Stimulated activated CD8-positive, alpha-beta memory T cell treated with anti-CD3 and anti-CD28 coated beads, Interleukin-7, amount 100 ng/mL, for 1 hour (primary cell): ENCODE measurements at places on chromosomes 13 and 19.

DNA sequence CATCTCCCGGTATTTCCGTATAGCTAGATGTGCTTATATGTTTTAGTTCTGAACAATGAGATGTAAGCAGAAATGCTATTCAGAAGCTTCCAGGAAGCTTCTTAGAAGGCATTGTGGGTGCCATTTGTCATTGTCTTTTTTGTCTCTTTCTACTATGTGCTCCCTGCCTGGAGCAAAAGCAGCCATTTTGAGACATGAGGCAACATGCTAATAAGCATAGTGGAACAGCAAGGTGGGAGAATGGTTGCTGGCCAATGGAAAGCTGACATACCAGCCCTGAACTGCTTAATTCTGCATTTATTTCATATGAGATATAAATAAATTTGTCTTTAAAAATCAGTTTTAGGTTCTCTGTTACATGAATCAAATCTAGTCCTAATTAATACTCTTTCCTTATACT, 299.7 kb downstream of the LMO7 start:
- no peak for DNase-seq

- no peak for DNase-seq
Observed at GRCh38 chr19:6103217-6103644, 7.1 kb downstream of the RFX2 start.

- DNase-seq, result no peak
Observed at GRCh38 chr13:36339600-36340155, 6.5 kb downstream of the SPART start.

DNA sequence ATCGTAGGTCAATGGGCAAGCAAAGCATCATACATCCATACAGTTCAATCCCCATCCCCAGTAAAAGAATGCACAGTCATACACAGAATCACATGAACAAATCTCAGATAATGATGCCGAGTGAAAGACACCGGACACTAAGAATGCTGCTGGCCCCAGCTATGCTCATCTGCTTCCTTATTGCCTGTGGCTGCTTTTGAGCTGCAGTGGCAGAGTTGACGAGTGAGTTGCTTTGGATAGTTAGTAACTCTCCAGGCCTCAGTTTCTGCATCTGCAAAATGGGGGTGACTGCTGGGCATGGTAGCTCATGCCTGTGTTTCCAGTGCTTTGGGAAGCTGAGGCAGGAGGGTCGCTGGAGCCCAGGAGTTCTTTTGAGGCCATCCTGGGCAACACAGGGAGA, 12.9 kb upstream of the NFIC start:
- no peak for DNase-seq

GRCh38 chr13:99653526-99653925, 152.3 kb downstream of the TM9SF2 start:
- DNase-seq, result no peak

- DNase-seq, result no peak
Observed at GRCh38 chr13:97506511-97506910, 72.5 kb downstream of the RAP2A start.

DNA sequence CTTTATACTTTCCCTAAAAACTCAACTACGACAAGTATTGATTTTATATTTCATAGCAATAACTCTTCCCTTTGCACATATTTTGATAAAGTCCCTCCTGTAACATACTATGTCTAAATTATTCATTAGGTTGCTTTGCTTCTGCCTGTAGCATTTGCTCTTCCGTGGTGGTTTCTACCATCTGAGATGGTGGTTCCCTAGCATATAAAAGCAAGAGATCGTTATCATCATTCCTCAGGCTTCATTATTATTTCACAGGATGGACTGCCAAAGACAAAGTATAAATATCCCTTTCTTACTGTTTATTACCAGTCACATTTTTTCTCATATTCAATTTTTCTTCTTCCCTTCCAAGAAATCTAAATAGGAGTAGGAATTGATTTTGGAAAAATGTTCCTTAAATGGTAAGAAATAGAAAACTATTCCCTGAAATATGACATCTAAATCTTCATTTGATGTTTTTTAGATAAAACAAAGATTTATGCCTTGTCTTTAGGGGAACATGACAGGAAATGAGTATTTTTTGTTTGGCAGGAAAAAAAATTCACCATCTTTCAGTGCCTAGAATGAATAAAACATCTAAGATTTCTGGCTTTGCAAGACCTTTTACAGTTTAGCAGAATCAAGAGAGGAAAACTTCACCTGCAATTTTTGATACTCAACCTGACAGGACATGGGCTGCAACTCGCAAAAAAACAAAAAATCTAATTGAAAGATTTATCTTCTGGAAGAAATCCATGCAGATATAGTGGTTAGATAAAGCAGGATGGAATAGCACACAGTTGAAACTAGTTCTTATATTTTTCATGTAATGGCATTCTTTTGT, 340.0 kb downstream of the SPRY2 start:
- no peak for DNase-seq

- no peak for DNase-seq
Observed at GRCh38 chr13:97856304-97856675, 97.2 kb upstream of the IPO5 start.

DNA sequence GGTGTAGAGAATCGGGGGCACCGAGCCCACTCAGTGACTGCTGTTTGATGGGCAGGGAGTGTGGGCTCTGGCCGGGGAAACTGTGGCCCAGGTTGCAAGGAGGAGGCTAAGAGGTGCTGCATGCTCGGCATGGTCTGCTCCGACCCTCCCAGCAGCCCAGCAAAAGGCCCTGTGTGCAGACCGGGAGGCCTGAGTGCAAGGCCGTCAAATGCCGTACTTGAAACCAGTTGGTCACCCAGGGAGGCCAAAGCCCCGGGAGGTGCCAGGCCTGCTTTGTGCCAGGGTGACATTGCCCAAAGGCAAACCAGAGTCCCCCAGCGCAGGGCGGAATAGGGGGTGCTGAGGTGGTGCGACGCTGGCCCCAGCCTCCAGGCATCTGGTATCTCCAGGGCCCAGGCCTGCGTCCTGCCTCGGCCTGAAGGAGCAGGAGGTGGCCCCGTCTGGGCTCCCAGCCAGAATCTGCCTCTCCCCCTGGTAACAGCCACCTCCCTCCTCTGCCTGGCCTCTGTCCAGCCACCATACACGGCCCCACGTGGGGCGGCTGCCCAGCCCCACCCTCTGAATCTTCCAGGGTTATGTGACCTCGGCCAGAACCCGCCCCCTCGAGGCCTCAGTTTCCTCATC, 4.0 kb downstream of the PIK3R2 start:
- no peak for DNase-seq

GRCh38 chr19:11293433-11294389, 2.2 kb upstream of the TSPAN16 start:
- peak; percentile 64 for DNase-seq

- no peak for DNase-seq
Observed at GRCh38 chr13:50911081-50911631, 1.6 kb downstream of the RNASEH2B start.

GRCh38 chr13:46296115-46296822, 84.5 kb downstream of the LRRC63 start:
- no peak for DNase-seq

DNA sequence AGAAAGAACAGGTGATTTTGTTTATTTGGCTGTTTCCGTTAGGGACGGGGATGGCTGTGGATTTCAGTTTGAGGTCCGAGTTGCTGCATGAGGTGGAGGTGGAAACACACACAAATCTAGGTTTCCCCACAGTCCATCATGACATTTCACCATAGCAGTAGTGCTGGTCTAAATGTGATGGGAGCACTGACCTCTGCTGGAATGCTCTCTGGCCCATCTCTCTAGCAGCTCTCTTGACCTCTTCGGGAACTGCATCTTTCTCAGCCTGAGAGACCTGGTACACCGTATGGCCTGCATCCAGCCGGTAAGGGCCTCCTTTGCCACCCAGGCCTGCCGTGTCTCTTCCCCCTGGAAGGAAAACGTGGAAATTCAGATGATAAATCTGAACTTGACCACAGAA, 154.0 kb downstream of the RGCC start:
- DNase-seq, result no peak

GRCh38 chr13:112726016-112726767, 36.4 kb downstream of the ATP11A start:
- no peak for DNase-seq

- no peak for DNase-seq
Observed at GRCh38 chr19:48992581-48993174, 431 bp downstream of the GYS1 start.

DNA sequence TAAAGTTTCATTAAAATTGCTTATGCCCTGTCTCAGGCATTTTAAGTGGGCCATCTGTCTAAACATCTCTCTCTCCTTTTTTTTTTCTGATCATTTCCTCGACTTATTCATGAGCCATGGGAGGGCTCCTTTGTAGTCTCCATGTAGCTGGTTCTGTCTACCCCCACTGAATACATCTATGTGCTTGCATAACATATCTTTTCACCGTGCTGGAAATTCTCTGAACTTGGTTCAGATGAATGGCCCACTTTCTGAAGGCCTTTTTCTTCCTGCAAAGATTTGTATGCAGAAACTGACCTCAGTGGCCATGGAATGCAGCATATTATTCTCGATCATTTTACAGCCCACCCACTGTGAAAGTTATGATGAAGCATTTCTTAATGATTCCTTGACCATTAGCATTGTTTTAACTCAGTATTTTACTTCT, 225.3 kb downstream of the GGACT start:
- no peak for DNase-seq

GRCh38 chr13:67844574-67844973, 614.4 kb upstream of the PCDH9 start:
- DNase-seq, result no peak

DNA sequence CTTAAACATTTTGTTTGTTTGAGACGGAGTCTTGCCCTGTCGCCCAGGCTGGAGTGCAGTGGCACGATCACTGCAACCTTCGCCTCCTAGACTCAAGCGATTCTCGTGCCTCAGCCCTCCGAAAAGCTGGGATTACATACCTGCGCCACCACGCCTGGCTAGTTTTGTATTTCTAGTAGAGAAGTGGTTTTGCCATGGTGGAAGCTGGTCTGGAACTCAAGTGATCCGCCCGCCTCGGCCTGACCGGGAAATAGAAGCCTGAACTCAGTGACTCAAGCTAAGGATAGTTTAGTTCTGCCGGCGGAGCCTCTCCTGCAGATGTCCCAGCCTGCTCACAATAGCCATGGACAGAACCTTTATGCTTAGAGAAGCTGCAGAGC, 53.0 kb upstream of the ZNF254 start:
- no peak for DNase-seq
